ENCODE measurements at places on chromosomes 3 and 15. TPM values are rescaled to one million over a fixed set of nuclear protein-coding genes. Genes with fewer than 3 reads are reported as not detected.

TLR9 gene
- total RNA-seq = not detected

ARNT2 gene
- total RNA-seq = 14.7 TPM

SLC28A1 gene
- not detected for total RNA-seq

ATP13A5 gene
- total RNA-seq = not detected

CAND2 gene
- 2.9 TPM for total RNA-seq

SMCO1 gene
- not detected for total RNA-seq

ATP2B2 gene
- under 0.01 TPM for total RNA-seq

MKRN3 gene
- under 0.01 TPM for total RNA-seq

CPB1 gene
- not detected for total RNA-seq

MESP2 gene
- 0.28 TPM for total RNA-seq

CFAP100 gene
- total RNA-seq = not detected

GOLGA8N gene
- total RNA-seq = 0.83 TPM

SAMD7 gene
- total RNA-seq = not detected

CPOX gene
- 20.3 TPM for total RNA-seq

MB21D2 gene
- total RNA-seq = 46.4 TPM
